Activated T-cell treated with anti-CD3 and anti-CD28 coated beads for 48 hours (primary cell): ENCODE measurements at places on chromosomes 6 and 20.

DNA sequence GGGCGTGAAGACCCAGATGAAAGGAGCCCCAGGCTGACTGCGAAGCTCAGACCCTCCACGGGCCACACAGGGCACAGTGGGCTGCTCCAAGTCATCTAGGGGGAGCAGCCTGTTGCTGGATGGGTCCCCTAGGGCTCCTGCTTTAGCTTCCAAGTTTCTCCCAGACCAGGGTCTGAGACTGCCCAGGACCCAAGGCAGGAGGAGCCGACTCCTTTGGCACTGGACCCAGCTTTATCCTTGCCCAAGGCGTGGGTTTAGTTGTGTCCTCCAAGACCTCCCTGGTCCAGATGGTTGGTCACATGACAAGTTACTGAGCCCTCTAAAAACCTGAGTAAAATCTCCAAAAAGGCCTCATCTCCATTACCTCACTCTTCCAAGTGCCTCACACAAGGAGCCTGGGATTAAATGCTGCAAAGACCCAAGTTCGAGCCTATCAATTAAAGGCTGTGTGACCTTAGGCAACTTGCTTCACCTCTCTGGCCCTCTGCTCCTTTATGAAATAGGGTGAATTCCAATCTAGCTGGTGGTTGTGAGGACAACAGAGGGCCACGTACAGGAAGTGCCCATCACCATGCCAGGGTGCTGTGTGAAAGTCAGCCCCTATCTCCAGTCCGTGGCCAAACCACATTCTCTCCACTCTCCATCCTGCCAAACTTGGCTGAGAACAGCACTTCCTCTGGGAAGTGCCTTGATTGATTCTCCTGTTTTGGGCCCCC, 2.5 kb downstream of the NECAB3 start:
- DNase-seq: no peak

DNA sequence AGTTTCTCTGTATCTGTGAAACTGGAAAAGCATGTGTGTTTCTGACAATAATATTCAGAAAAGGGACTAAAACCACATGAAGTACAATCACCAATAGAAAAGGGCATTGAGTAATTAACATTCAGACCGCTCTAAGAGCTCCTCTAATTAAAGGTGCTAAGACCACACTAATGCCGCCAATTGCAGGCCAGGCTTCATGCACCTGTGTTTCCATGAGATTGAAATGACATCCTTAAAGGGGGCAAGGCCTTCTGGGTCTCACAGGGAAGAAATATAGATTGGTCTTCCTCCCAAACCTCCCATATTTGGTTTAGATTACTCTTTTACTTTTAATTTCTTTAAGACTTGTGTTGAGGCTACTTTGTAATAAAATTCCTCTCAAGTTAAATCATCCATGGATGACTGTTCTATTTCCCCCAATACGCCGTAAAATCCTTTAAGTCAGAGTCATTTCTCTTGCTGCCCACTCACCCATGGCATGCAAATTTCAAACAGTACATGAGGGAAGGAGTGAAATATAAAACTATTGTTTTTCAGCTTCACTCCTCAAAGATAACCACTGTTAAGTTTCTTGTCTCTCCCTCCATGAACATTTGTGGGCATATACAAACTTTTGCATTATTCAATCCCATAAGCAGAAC, 110.6 kb downstream of the UBE3D start:
- DNase-seq: no peak

GRCh38 chr6:92849636-92850035, 569.7 kb downstream of the EPHA7 start:
- DNase-seq: no peak

DNA sequence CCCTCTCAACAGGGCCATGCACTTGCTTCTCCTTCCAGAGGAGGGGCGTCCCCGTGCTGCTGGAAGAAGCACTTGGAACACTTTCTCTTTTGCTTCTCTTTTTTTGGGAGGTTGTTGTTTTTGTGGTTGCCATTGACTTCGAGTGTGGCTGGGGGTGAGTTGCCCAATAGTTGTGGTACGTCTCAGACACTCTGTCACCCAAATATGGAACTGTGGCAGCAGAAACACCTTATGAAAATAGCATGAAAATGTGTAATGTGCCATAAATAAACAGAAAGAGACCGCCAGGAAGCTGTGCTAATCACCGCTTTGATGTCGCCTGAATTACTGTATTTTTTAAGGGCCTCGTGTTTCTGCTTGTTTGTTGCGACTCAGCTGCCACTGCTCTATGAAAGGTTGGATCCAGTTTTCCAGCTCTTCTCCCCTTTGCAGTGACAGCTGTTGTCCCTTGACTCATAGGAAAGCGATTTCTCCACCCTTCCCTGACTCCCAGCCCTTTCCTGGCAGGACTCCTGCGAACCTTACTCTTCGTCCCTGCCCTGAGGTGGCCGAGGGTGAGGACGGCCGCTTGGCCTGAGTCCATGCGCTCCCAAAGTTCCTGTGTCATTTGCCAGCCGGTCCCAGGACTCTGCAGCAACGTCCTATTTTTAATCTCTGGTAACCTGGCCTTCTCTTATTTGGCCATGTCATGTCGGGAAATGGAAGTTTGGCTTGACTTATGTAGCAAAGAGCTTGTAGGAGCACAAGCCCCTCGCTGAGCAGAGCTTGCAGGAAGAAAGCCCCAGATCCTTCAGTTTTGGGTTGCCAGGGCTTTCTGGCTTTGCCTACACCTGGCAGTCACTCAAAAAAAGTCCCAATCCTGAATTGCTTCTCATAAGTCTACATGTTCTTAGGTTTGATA, 694.6 kb downstream of the QKI start:
- DNase-seq: no peak

DNA sequence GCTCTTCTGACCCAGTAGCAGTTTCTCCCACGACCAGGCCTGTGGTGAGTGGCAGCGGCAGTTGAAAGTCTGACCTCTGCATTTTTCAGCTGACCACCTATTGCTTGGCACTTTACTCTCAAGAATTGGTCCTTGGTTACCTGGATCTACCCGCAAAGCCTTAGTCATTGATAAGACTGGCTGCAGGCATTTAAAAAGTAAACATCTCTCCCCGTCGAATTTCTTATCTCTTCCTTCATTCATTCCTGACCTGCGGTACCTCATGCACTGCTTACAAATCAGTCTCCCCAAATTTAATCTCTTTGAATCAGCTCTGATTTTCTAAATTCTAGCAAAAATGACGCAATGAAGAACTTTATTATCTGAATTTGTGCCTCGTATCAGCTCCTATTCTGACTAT, 26.1 kb upstream of the IPCEF1 start:
- DNase-seq: no peak

GRCh38 chr20:45374101-45374467, 4.0 kb downstream of the TP53TG5 start:
- no peak for DNase-seq

DNA sequence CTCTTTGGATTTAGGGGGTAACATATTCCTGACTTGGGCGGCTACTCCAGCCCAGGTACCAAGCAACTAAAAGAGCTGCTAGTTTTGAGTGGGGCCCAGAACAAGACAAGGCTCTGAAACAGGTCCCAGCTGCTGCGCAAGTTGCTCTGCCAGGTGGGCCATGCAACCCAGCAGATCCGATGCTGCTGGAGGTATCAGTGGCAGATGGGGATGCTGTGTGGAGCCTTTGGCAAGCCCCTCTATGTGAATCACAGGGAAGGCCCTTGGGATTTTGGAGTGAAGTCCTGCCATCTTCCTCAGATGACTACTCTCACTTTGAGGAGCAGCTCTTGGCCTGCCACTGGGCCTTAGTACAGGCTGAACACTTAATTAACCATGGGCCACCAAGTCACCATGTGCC, 43.7 kb upstream of the VSX1 start:
- no peak for DNase-seq

- no peak for DNase-seq
Observed at GRCh38 chr6:100135977-100136376, 142.0 kb upstream of the MCHR2 start.

GRCh38 chr20:50909413-50909812, 21.8 kb downstream of the ADNP start:
- DNase-seq: no peak

- peak; percentile 21 for DNase-seq
Observed at GRCh38 chr20:51014797-51015722, 7.8 kb downstream of the KCNG1 start.

DNA sequence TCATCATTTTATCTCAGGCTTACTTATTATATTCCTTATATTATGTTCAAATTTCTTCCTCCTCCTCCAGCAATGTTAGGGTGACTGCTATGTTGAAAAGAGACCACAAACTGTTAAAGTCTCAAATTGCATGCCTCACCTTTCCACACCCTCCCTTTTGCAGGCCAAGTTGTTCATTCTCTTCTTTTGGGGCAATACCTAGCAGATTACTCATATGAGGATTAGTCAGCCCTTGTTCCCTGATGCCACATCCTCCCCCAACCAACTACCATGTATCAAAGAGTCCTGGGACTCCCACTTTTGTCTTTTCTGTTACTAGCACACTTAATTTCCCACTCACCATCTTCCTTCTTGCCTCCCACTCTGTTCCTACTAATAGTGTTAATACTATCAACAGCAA, 434.7 kb downstream of the BCKDHB start:
- DNase-seq: no peak

- no peak for DNase-seq
Observed at GRCh38 chr6:157050537-157051265, 272.6 kb downstream of the TMEM242 start.

DNA sequence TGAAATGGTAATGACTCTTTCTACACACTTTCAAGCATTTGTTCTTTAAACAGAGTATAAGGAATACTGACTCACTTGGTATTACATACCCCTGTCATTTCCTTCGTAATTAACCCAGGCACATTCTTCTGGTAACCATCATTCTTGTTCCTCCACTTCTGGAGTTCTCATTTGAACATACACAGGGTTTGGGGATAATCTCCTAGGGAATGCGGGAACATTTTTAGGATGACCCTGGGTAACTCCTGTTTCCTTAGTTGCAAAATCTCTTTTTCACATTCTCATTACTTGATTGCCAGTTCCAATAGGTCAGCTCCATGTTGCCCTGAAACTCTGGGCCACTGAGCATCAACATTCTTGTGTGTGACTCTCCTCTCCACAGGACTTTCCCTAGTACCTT, 51.5 kb upstream of the E2F3 start:
- no peak for DNase-seq

- no peak for DNase-seq
Observed at GRCh38 chr20:9571783-9572182, 57.4 kb downstream of the LAMP5 start.

GRCh38 chr20:4011226-4011975, 4.0 kb downstream of the RNF24 start:
- no peak for DNase-seq

GRCh38 chr6:3741477-3741871, 10.0 kb downstream of the PXDC1 start:
- no peak for DNase-seq

GRCh38 chr6:37704923-37705238, 7.2 kb upstream of the MDGA1 start:
- no peak for DNase-seq

DNA sequence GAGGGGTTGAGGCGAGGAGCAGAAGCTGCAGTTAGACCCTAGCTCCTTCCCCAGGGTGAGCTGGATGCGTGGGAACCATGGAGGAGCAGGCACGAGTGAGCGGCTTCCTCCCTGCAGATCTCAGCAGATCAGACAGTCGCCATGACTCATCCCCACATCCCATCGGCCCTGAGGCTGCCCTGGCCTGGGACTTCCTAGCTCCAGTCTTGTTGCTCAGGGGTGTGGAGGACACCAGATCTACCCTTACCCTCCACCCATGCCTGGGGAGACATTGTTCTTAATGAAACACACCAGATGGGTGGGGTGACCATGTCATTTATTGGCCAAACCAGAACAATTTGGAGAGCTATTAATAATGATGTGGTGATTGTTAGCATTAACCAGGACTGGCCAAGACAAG, 36.3 kb upstream of the TGM2 start:
- DNase-seq: no peak

DNA sequence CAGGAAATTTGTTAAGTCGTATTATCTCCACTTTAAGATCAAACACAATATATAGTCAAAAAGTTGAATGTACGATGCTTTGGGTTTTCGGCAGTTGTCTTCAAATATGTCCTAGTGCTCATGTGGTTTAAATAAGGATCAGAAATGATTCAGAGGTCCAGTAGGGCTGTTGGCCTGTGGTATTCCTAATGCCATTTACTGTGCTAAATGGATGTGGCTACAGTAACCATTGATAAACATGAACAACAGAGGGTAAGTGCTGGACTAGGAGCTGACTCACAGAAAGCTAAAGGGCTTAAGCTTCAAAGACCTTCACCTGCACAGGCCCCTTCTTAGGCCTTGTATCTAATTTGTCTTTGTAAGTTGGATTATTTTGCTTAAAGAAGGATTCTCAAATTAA, 80.5 kb upstream of the TPD52L1 start:
- DNase-seq: no peak

DNA sequence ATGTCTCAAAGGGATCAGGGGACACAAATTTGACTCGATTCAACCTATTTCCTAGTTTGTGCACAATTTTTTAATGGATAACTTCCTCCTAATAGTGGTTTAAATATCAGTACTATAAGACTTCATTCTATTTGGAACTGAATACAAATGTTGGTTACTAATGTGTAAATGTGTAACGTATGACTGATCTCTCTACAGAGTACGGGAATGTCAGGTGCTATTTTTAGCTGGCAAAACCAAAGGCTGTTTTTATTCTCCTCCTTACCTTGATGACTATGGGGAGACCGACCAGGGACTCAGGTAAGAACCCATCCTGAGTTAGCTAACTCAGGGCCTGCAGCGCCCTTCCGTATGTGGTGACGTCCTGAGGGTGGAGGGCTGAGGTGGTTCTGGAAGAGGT, 33.0 kb downstream of the PRPH2 start:
- DNase-seq: no peak

- no peak for DNase-seq
Observed at GRCh38 chr20:63017826-63018411, 11.2 kb upstream of the BHLHE23 start.

DNA sequence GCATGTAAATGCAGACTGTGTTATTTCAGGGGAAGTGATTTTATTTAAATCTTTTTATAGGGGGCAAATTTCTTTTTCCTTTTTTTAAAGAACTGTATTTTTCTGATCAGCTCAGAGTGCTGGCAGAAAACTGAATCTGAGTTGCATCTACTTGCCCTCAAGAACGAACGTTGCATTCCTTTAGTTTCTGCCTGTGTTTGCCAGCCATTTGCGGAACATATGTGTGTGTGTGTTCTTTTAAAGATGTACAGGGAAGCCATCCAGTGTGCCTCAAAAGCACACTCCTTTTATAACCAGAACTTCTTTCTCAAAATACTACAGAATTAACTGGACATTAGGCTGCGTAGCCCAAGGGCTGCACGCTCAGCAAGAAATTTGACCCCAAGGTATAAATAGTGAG, 25.8 kb upstream of the INSM1 start:
- DNase-seq: no peak

DNA sequence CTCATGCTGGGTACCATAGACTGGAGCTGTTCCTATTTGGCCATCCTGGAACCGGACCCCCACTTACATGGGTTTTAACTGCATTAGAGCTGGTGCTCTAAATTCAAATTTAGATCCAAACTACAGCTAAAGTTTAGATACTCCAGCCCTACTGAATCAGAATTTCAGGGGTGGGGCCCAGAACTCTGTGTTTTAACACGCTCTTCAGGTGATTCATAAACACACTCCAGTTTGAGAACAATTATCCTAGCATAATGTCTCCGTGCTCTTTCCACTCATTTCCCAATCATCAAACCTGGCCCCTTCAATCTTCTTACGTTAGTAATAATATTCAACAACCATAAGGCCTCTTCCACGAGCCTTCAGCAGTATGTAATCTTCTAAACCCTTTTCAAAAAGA, 15.3 kb downstream of the TRPC4AP start:
- no peak for DNase-seq

- no peak for DNase-seq
Observed at GRCh38 chr6:38114976-38115625, 295.6 kb downstream of the ZFAND3 start.

- no peak for DNase-seq
Observed at GRCh38 chr20:60113024-60113724, 155.0 kb downstream of the CDH26 start.
